Myocyte (in vitro differentiated cells): ENCODE measurements at places on chromosomes 6 and 20. TPM values are rescaled to one million over a fixed set of nuclear protein-coding genes. Genes with fewer than 3 reads are reported as not detected.

- no peak for DNase-seq
Observed at GRCh38 chr20:62698231-62698630, 10.4 kb upstream of the NTSR1 start.

DNA sequence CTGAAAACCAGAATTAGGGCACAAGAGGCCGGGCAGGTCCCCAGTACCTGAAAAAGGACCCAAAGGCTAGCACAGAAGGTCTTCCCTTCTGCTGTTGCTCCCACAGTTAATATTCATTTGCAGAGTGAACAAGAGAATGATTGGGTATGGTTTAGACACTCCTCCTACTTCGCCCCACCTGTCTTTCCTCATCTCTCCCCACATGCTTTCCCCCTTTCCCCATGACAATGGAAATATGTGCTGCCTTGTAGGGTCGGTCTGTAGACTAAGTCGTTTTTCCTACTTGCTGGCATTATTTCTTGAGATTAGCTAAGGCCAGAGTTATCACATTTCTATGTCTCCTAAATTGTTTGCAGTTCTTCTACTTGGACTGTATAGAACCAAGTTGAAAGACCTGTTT lies 181.9 kb downstream of the PDE7B start:
- DNase-seq = no peak

GRCh38 chr6:68649669-68650068 lies 14.6 kb downstream of the ADGRB3 start:
- no peak for DNase-seq

GRCh38 chr6:140271759-140272377 lies 897.4 kb upstream of the CITED2 start:
- DNase-seq = no peak

BHLHE23 gene
- total RNA-seq = not detected in 2 replicates
